ENCODE measurements at places on chromosomes 2 and 18.

DNA sequence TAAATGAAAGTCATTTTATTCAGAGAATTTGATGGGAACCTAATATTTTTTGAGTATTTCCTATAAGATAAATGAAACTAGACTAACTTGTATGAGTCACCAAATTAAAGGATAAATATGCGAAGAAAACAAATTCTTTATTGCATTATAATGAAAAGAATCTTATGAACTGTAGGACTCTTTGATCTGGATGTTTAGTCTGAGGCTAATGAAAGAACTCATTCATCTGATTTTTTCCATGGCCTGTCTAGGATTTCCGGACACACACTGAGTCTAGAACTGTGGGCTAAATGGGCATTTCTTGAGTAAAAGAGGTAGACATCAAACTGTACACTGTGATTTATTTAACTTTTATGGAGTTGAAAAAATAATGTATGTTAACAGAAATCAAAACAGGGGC, 43.0 kb downstream of the ZNF519 start:
- DNase-seq, result no peak

GRCh38 chr2:96775160-96775559, 14.5 kb downstream of the CNNM4 start:
- DNase-seq, result no peak

- DNase-seq, result no peak
Observed at GRCh38 chr2:232901736-232902578, 31.9 kb downstream of the SNORC start.

- DNase-seq, result no peak
Observed at GRCh38 chr2:1995584-1995983, 251.3 kb upstream of the PXDN start.

GRCh38 chr2:223093436-223094241, 41.6 kb downstream of the KCNE4 start:
- no peak for DNase-seq

DNA sequence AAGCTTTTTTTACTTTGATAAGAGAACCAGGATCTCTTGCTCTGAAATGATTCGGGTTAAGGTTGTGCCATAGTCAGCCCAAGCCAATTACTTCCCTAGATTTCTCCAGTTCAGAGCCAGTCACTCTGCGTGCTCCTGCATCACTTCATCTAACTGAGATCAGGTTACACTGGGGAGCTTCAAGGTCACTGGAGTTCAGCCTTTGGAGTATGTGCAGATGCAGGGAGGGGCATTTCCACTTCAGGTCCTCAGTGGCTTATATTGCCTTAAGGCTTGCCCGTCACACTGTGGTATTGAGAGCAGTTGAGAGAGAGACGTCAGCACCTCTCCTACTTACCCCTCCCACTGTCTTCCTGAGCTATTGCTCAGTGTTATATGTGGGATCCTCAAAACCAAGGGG, 317.8 kb downstream of the EPHA4 start:
- no peak for DNase-seq

- no peak for DNase-seq
Observed at GRCh38 chr18:54742120-54742519, 86.2 kb upstream of the RAB27B start.

DNA sequence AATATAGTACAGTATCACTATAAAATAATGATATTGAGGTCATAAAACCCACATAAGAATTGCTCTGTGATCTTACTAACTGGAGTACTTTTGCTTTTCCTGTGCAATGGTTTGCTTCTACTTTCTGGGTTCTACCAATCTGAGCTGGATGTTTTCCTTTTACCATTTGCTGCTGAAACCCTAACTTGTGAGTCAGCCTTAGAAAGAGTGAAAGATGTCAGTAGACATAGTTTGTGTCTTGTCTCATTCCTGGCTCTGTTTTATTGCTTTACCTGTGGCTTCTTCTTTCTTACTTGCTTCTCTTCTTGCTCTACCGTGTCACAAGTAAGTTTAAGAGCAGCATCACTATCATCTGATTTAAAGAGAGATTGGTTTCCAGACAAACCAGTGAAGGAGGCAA, 61.0 kb downstream of the MBD2 start:
- DNase-seq, result no peak

- no peak for DNase-seq
Observed at GRCh38 chr2:212712466-212712865, 173.9 kb upstream of the ERBB4 start.

DNA sequence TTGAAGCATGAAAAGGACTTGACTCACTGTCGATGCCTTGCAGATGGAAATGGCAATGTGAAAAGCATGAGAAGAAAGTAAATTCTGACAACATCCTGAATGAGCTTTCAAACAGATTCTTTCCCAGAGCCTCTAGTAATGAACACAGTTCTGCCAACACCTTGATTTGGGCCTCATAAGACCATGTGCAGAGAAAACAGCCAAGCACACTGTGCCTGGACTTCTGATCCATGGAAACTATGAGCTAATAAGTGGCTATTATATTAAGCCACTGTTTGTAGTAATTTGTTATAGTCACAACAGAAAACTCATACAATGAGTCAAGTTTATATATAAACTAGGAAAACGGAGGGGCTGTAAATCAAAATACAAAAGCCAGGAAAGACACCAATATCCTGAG, 477.3 kb downstream of the MBD2 start:
- no peak for DNase-seq

DNA sequence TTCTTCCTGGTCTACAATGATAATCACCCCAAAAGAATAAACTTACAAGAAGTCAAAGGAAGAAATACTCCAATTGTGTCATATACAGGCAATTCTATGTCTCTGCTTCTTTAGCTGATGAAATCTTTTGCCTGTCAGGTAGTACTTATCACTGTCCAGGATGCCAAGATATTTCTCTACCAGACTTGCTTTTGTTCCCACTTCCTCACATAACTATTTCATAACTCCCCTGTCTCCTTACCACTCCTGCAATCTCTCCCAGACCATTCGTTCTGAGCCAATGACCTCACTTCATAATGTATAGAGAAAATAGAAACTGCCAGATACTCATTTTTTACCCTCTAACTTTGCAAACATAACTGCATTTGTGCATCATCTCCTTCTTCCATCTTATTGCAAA, 39.1 kb downstream of the HNMT start:
- no peak for DNase-seq

GRCh38 chr2:186683341-186683740, 10.5 kb upstream of the FAM171B start:
- DNase-seq, result no peak

DNA sequence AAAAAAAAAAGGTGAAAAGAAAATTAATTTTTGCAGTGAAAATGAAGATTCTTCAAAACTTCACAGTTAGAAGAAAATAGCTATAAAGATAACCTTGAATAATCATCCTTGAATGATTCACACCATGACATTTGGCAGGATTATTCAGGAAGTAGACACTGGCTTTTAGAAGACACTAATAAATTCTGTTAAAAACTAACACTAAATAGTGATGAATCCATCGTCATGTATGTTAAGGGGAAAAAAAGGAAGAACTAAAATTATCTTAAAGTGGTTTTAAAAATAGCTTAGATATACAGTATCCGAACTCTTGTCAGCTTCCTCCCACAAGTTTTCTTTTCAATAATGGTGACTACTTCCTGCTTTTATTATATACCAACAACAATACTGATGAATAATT, 10.2 kb downstream of the USP37 start:
- no peak for DNase-seq

DNA sequence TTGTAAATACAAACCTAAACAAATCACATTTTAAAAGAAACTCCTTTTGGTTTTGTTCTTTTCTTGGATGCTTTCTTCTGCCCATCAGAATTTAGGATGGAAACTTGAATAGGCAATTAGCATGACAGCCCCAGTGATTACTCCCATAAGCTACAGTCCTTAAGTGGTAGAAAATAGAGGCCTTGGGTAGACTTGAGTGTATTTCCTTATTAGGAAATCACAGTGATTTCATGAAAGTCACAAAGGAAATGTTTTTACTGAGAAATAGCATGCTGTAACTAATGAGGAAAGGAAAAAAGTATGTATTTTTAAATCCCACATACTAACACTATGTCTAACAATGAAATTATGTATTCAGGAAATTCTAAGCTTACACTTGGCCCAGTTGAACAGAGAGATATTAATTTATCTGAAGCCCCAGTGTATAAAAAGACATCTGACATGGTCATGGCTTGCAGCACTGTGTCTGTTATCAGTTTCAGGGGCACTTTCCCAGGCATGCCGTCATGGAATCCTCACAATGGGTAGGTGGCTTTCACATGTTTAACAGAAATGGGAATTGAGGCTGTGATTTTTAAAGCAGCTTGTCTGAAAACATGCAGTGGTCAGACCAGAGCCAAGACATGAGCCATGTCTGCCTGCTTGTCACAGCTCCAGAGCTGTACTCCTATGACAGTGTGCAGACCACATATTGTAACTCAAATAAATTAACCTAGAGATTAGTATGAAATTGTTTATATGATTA, 79.7 kb upstream of the TRIB2 start:
- no peak for DNase-seq

DNA sequence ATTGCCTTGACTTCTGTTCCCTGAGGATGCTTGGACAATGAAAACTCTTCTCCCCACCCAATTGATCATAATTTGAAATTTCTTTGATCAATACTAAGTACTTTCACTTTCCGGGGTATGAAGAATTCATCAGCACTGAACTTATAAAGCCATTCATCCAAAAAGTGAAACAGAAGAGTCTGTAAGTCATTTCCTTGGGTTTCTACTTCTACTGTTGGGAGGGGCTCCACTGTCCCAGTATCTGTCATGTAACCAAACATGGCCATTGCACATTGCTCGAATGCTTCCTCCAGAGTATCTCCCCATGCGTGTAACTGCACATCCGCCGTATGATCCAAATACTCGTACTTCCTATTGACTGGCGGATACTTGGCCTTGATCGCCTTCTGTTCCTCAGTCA, 30.3 kb downstream of the NCL start:
- no peak for DNase-seq

DNA sequence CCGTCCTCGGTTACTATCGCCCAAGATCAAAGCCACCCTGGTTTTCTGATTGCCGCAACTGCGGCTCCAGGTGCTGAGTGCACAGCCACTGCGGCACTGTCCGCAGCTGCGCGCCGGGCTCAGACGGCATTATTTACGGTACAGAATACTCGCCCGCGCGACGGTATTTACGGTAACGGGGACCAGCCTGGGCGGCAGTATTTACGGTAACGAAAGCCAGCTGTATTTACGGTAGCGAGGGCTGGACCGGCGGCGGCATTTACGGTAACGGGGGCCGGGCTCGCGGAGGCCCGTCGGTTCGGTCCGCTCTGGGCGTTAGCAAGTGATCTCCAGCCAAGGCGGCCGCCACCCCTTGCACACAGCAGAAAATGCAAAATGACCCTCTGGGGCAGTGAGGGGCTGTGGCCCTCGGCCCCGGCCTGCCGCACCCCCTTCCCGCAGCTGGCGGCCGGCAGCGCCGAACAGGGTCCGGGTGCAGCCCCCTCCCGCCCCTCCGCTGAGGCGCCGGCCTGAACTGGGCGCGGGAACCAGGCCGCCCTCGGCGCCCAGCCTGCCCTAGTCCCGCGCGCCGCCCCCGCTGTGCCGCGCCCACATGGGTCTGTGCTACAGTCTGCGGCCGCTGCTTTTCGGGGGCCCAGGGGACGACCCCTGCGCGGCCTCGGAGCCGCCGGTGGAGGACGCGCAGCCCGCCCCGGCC, at the start of gene GNAL:
Gene GNAL (plus strand): TSS at position 293 of the 697 bp plus-strand sequence. CDS start 300 bp downstream, at position 593.
- no peak for DNase-seq

GRCh38 chr2:119859528-119859927, 99.8 kb downstream of the PTPN4 start:
- no peak for DNase-seq

DNA sequence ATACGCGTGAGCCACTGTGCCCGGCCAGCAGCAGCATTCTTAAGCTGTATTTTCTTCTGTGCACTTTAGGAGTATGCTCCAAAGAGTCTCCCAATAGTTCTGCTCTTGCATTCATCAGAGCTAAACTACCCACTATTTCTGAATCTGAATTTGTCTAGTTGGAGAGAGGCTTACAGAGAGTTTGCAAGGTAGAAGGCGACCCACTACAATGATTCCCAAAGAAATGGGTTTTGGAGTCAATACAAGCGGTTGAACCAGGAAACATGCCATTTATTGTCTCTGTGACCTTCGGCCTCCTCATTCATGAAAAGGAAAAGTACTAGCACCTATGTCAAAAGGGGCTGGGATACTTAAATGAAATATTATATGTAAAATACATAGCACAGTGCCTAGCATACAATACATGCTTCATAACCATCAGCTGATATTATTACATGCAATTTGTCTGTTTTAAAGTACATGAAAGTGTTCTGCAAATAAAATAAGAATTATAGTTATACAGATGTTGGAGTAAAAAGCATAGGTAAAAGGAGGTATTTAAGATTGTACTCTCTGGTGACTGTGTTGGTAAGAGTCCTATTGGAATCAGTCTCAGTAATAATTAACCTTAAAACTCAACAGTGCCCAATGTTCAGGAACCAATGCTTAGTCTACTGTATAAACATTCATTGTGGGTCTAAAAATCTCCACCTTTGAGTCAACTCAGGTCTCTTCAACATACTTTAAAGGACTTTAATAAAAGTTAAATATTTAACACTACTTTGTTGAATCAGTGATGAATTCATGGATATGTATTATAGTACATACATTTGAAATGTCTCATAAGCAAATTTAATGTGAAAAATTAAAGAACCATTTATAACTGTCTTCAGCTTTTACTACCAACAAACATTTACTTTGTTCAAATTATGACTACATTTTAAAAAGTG, 89.8 kb upstream of the GRB14 start:
- no peak for DNase-seq

- no peak for DNase-seq
Observed at GRCh38 chr2:164771897-164772296, 69.7 kb downstream of the COBLL1 start.

DNA sequence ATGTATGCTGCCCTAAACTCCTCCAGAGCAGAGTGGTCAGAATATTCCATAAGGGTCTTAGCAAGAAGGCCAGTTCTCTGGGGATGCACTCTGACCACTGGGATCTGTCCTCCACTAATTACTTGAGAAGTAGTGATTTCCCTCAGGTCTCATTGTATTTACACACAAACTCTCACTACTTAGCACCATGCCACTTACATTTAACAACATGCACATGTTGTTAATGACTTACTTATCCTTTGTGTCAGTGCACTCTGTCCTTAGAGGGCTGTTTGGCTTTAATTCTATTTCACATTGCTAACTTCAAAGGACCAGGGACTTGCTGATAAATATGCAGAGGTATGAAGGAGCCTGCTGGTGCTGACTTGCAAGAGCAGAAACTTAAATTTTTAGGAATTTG, 1415.5 kb upstream of the ACVR2A start:
- no peak for DNase-seq

- DNase-seq, result no peak
Observed at GRCh38 chr18:57131782-57132181, 15.1 kb upstream of the BOD1L2 start.

GRCh38 chr2:23505984-23506380, 121.0 kb downstream of the KLHL29 start:
- no peak for DNase-seq

- DNase-seq, result no peak
Observed at GRCh38 chr2:1584691-1585485, 159.4 kb downstream of the PXDN start.
